ENCODE measurements at places on chromosomes 12 and 14. TPM values are rescaled to one million over a fixed set of nuclear protein-coding genes. Genes with fewer than 3 reads are reported as not detected.
A peak's percentile ranks its signal among the peaks of the same experiment; 100 is the strongest.

Gene ZNF605
- 5.0 TPM for polyA plus RNA-seq

Gene BCL11B
- polyA plus RNA-seq = 0.13 TPM

GRCh38 chr12:43942379-43942778, 106.5 kb downstream of the TMEM117 start:
- no peaks in the 10 kb centered on the region for H3K36me3 ChIP-seq
- no peaks in the 10 kb centered on the region for H3K27me3 ChIP-seq
- no peaks in the 10 kb centered on the region for H3K4me1 ChIP-seq
- no peak for DNase-seq

DNA sequence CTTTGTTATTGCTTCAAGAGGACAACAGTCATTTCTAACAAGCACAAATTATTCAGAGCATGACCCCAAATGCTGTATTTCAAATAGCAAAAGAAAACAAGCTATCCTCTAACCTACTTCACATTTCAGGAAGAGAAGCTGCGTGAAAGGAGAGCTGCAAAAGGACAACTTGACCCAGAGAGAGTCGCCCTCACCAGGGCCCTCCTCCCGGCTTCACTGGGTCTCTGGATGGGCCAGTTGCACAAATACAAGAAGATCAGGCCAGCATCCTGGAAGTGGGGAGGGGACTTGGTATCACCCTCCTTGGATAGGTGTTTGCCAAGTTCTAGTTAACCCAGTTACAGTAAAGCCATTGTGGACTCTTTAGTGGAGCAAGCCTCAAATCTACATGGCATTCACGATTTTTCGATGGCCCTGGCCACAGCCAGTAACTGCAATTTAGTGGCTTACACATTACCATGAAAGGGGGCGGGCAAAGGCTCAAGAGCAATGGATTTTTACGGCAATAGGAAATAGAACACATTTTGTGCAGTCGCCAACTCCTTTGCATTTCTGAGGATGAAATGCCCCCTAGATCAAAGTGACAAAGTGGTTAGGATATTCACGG, 166.9 kb upstream of the DIO2 start:
- no peaks in the 10 kb centered on the region for H3K4me1 ChIP-seq
- H3K36me3 ChIP-seq = no peaks in the 10 kb centered on the region
- no peak for DNase-seq
- no peaks in the 10 kb centered on the region for H3K27me3 ChIP-seq
- no peak overlapping the region for H3K4me3 ChIP-seq
- no peak overlapping the region for H3K27ac ChIP-seq

DNA sequence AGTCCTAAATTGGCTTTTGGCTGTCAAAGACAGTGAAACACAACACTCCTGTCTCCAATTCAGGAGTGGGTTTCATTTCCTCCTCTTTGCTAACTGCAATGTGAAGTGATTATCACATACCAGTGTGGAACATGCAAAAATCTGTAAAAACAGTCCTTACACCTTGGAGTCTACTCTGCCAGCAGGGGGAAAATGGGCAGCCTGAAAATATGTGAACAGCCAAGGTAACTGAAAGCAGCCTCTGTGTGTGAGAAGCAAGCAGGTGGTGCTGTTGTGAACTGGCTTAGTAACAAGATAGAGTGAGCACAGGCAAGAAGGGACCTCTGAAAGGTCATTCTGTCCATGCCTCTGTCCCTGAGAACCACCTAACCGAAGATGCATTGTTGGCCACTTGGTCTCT, 6.0 kb downstream of the PRMT8 start:
- no peak for DNase-seq
- H3K4me1 ChIP-seq = no peaks in the 10 kb centered on the region
- no peak overlapping the region for H3K27ac ChIP-seq
- H3K4me3 ChIP-seq = no peak overlapping the region
- no peaks in the 10 kb centered on the region for H3K36me3 ChIP-seq

GRCh38 chr14:38004610-38004879, 203.2 kb upstream of the SSTR1 start:
- no peak overlapping the region for H3K27ac ChIP-seq
- no peaks in the 10 kb centered on the region for H3K36me3 ChIP-seq
- no peaks in the 10 kb centered on the region for H3K27me3 ChIP-seq
- H3K4me3 ChIP-seq = no peak overlapping the region
- no peak for DNase-seq

DNA sequence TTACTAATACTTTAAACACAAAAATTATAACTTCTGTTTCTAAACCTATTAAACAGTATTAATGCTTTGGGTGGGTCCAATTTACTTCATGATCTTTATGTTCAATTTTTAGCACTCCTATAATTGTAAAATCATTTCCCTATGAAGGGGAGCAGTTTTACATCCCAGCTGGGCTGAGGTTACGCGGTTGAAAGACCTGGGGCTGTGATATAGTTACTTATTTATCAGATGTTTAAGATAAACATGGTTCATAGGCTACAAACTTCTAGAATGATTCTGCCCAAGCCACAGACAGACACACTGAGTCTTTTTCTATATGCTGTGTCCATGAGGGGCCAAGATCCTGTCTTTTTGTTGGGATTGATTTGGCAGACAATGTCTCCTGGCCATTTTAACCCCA, 44.4 kb downstream of the DYRK2 start:
- no peak for DNase-seq
- H3K4me1 ChIP-seq = no peaks in the 10 kb centered on the region
- no peaks in the 10 kb centered on the region for H3K36me3 ChIP-seq
- H3K27ac ChIP-seq = no peak overlapping the region

GRCh38 chr14:77086951-77087350, 11.1 kb upstream of the CIPC start:
- no peak overlapping the region for H3K27ac ChIP-seq
- H3K36me3 ChIP-seq = no peaks in the 10 kb centered on the region
- H3K4me3 ChIP-seq = no peak overlapping the region
- DNase-seq = no peak
- H3K4me1 ChIP-seq = no peaks in the 10 kb centered on the region
- H3K27me3 ChIP-seq = no peaks in the 10 kb centered on the region

DNA sequence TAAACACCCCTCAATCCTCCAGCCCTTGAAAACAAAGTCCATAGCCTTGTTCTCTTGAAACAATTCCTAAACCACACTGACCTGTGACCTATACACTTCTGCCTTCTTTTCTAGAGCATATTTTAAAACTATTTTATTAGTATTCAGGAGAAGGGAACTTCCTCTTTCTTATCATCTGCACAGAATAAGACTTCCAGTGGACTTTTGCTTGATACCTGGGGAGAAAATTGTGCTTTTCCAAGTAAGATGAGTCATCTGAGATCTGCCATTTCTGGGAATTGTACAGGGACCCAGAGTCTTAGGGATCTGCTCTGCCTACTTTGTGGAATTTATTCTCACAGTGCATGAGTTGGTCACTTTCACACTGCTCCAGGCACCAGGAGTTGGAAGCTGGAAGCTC, 10.5 kb upstream of the WNT5B start:
- no peak for DNase-seq
- H3K27ac ChIP-seq = no peak overlapping the region
- H3K4me3 ChIP-seq = no peak overlapping the region
- no peaks in the 10 kb centered on the region for H3K27me3 ChIP-seq

DNA sequence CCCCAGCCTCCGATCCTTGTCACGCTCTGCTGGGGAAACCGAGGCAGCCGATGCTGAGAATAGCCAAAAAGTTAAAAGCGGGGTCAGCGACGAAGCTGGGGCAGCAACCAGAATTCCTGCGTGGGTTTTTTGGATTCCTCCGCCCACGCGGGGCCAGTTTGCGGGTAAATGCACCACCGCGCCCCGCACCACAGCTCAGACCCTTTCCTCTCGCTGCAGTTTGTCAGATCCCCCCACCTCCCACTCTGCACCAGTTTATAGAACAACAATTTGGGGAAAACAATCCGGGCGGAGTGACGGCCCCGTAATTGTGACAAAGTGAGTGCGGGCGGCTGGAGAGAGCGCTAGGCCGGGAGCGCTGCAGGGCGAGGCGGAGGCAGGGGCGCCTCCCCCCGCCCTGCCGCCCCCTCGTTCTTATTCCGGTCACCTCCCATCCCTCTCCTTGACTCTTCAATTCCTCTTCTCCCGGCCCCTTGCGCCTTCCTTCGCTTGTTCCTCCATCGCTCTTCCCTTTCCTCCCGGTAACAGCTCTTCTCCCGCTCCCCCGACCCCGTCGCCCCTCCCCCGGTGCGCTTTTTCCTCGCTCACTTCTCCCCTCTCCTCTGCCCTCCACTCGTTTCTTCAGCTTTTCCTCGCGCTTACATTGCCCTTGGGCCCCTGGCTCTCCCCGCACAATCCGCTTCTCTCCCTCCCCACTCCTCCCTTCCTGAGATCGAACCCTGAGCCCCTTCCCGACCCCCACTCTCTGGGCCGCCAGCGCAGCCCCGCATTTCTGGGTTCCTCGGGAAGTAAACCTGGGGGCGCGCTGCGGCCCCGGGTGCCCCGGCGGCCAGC, 646 bp upstream of the DNAJC22 start:
- DNase-seq = peak; percentile 62
- H3K36me3 ChIP-seq = no peaks in the 10 kb centered on the region
- peak overlapping the region; percentile 11 for H3K4me3 ChIP-seq
- H3K27ac ChIP-seq = no peak overlapping the region

Measured in kidney (tissue), 22 donors.